ENCODE measurements at places on chromosomes 1 and 21. TPM values are rescaled to one million over a fixed set of nuclear protein-coding genes. Genes with fewer than 3 reads are reported as not detected.
A peak's percentile ranks its signal among the peaks of the same experiment; 100 is the strongest.

DNA sequence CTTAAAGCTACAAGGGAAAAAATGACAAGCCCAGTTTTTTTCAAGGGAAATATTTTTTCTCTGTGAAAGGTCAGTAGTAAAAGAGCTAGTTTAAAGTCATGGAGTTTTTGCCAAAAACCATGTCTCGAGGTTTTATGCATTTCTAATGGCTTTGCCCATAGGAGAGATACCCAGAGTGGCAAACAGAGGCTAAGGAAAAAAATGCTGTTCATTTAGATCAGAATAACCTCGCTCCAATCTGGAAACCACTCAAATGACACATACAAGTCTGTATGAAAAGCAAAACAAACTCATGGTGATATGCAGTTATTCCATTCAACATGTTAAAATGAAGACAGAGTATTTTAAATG is 36.9 kb upstream of the EDEM3 start:
- no peaks in the 10 kb centered on the region for H3K27me3 ChIP-seq
- H3K4me1 ChIP-seq, result peaks cover 2% of the 10 kb centered on the region
- H3K4me3 ChIP-seq, result no peak overlapping the region
- no peak for DNase-seq
- H3K27ac ChIP-seq, result no peak overlapping the region

- no peaks in the 10 kb centered on the region for H3K36me3 ChIP-seq
- peaks cover 15% of the 10 kb centered on the region for H3K27me3 ChIP-seq
- DNase-seq, result no peak
- no peak overlapping the region for H3K27ac ChIP-seq
- no peaks in the 10 kb centered on the region for H3K4me1 ChIP-seq
These were observed 109.4 kb downstream of the NAV1 start for GRCh38 chr1:201648066-201648906.

- no peak for DNase-seq
- H3K27ac ChIP-seq, result no peak overlapping the region
- H3K36me3 ChIP-seq, result peaks cover 58% of the 10 kb centered on the region
- no peaks in the 10 kb centered on the region for H3K4me1 ChIP-seq
These were observed 9.2 kb downstream of the SFT2D2 start for GRCh38 chr1:168234846-168235547.

UBE2U gene
- total RNA-seq, result not detected

DNA sequence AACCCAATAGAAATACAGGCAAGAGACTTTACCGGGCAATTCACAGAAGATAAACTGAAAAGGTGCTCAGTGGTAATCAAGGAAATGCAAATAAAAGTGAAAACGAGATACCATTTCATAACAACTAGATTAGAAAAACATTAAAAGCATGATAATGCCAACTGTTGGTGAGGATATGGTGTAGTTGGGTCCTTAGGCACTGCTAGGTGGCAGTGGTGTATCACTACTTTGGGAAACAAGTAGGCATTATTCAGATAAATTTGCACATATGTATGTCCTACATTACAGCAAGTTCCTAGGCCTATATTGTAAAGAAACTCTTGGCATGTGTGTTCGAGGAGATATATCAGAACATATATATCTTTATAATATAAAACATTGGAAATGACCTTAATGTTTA is 31.0 kb downstream of the AZIN2 start:
- no peak overlapping the region for H3K4me3 ChIP-seq
- H3K36me3 ChIP-seq, result no peaks in the 10 kb centered on the region
- H3K27me3 ChIP-seq, result no peaks in the 10 kb centered on the region
- H3K27ac ChIP-seq, result no peak overlapping the region
- DNase-seq, result no peak
- no peaks in the 10 kb centered on the region for H3K4me1 ChIP-seq

KRTAP7-1 gene
- not detected for total RNA-seq

GRCh38 chr1:246698466-246699094 is 25.6 kb upstream of the SCCPDH start:
- H3K4me1 ChIP-seq, result peaks cover 4% of the 10 kb centered on the region
- 0 out of 2 replicates have a peak overlapping the region, but pooled peaks have one; percentile 13 for H3K4me3 ChIP-seq
- H3K27ac ChIP-seq, result peak overlapping the region; percentile 50
- no peak for DNase-seq
- H3K36me3 ChIP-seq, result no peaks in the 10 kb centered on the region

- no peaks in the 10 kb centered on the region for H3K27me3 ChIP-seq
- H3K4me1 ChIP-seq, result peaks cover 21% of the 10 kb centered on the region
- no peaks in the 10 kb centered on the region for H3K36me3 ChIP-seq
- DNase-seq, result peak; percentile 98
These were observed 15.9 kb upstream of the IFNAR1 start for GRCh38 chr21:33308586-33309490.

LCE3D gene
- total RNA-seq, result not detected

DNA sequence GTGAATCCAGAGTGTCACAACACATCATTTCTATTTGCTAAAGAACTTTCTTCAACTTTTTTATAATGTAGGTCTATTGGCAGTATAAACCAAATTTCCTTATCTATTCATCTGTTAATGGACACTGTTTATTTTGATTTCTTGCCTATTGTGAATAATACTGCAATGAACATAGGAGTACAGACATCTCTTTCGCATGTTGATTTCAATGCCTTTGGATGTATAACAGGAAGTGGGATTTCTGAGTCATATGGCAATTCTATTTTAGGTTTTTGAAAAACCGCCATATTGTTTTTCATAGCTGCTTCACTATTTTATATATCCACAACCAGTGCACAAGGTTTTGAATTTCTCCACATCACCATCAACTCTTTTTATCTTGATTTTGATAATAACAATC is 198.7 kb downstream of the KCNT2 start:
- no peaks in the 10 kb centered on the region for H3K36me3 ChIP-seq
- H3K27me3 ChIP-seq, result no peaks in the 10 kb centered on the region
- H3K27ac ChIP-seq, result no peak overlapping the region
- no peak for DNase-seq

RGS4 gene
- total RNA-seq, result not detected

GRCh38 chr1:220884109-220884980 is 5.1 kb downstream of the HLX start:
- H3K4me1 ChIP-seq, result peaks cover 5% of the 10 kb centered on the region
- no peak for DNase-seq
- H3K36me3 ChIP-seq, result no peaks in the 10 kb centered on the region
- peaks cover 3% of the 10 kb centered on the region for H3K27me3 ChIP-seq
- no peak overlapping the region for H3K27ac ChIP-seq

- no peaks in the 10 kb centered on the region for H3K36me3 ChIP-seq
- H3K4me3 ChIP-seq, result no peak overlapping the region
- peaks cover 2% of the 10 kb centered on the region for H3K27me3 ChIP-seq
- peaks cover 17% of the 10 kb centered on the region for H3K4me1 ChIP-seq
- no peak for DNase-seq
- no peak overlapping the region for H3K27ac ChIP-seq
These were observed 23.4 kb downstream of the SPSB1 start for GRCh38 chr1:9316080-9316444.

PKNOX1 gene
- total RNA-seq, result 13.3 TPM

DNA sequence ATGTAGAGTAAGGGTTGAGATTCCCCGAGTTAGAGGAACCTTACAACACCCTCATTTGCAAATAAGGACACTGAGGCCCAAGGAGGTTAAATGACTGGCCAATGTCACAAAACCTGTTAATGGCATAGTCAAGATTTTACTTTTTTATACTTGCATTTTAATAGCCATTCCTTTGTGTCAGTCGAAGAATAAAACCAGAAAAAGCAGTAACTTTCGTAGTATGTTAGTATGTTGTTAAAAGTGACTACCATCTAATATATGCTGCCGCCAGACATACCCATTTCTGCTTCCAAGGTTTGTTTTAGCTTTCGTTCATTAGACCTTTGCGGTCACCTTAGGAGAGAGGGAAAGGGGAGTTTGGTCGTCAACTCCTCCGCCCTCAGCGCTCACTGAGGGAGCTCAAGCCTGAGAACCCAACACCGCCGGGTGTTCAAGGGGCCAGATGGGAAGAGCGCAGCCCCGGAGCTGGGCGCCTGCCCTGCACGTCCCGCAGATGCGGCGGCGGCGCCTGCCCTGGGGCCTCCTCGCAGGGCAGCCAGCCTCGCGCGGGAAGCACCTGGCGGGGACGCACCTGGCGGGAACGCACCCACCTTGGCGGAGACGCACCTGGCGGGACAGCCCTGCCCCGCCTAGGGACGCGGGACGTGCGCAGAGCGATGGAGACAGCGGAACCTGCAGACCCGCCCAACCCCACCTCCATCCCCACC is 466 bp downstream of the VPS26C start:
- H3K27ac ChIP-seq, result peak overlapping the region; percentile 80
- H3K27me3 ChIP-seq, result no peaks in the 10 kb centered on the region
- peak overlapping the region; percentile 84 for H3K4me3 ChIP-seq

SERTAD4 gene
- total RNA-seq, result not detected

DNA sequence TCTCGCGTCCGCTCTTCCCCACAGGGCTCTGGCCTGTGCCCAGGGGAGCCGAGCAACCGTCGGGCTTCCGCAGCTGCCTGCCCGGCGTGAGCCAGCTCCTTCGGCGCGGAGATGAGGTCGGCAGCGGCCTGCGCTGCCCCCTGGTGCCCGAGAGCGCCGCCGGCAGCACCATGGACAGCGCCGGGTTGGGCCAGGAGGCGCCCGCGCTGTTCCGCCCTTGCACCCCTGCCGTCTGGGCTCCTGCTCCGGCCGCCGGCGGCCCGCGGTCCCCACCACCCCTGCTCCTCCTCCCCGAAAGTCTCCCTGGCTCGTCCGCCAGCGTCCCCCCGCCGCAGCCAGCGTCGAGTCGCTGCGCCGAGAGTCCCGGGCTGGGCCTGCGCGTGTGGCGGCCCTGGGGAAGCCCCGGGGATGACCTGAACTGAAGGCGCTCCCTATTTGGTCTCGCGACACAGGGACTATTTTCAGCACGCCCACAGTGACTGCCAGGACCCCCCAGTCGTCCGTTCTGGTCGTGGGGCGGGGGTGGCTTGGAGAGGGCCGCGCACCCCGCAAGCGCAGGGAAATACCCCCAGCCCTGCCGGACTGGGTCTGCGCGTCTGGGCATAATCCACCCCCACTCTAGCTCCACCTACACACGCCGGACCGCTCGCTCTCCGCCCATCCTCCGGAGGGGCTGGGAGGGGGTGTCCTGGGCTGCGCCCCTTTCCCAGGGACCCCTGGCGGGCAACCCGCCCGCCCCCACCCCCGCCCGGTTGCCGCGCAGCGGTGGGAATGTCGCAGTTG is 1.3 kb downstream of the HES3 start:
- H3K36me3 ChIP-seq, result no peaks in the 10 kb centered on the region
- no peak for DNase-seq
- peak overlapping the region; percentile 41 for H3K4me3 ChIP-seq
- no peak overlapping the region for H3K27ac ChIP-seq
- H3K4me1 ChIP-seq, result peaks cover 5% of the 10 kb centered on the region

DNA sequence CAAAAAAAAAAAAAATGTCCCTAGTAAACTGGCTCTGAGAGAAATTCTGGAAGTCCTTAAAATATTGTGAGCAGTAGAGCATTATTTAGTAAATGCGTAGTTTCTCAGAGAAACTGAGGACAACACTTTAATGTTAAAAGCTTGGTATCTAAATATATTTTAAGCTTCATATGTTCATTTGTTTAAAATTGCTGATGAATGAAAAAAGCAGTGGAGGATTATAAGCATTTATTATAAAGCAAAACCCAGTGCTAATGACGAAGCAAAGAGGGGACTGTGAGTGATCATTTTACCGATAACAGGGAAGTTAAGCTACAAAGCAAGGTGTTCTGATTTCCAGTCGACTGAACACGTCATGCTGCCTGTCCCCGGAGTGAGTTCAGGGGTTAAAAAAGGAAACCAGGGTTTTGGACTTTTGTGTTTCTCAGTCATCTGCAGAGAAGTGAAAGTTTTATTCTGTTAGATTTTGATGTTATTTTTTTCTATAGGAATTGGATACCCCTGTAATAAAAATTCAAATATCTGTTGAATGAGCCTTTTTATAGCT is 64.5 kb upstream of the SCCPDH start:
- no peaks in the 10 kb centered on the region for H3K27me3 ChIP-seq
- H3K4me1 ChIP-seq, result peaks cover 3% of the 10 kb centered on the region
- no peaks in the 10 kb centered on the region for H3K36me3 ChIP-seq

GRCh38 chr1:74729741-74730478 is 2.9 kb downstream of the CRYZ start:
- DNase-seq, result no peak
- peaks cover 2% of the 10 kb centered on the region for H3K36me3 ChIP-seq
- H3K4me1 ChIP-seq, result peaks cover 10% of the 10 kb centered on the region
- H3K27me3 ChIP-seq, result no peaks in the 10 kb centered on the region
- H3K4me3 ChIP-seq, result peak overlapping the region; percentile 81

DNA sequence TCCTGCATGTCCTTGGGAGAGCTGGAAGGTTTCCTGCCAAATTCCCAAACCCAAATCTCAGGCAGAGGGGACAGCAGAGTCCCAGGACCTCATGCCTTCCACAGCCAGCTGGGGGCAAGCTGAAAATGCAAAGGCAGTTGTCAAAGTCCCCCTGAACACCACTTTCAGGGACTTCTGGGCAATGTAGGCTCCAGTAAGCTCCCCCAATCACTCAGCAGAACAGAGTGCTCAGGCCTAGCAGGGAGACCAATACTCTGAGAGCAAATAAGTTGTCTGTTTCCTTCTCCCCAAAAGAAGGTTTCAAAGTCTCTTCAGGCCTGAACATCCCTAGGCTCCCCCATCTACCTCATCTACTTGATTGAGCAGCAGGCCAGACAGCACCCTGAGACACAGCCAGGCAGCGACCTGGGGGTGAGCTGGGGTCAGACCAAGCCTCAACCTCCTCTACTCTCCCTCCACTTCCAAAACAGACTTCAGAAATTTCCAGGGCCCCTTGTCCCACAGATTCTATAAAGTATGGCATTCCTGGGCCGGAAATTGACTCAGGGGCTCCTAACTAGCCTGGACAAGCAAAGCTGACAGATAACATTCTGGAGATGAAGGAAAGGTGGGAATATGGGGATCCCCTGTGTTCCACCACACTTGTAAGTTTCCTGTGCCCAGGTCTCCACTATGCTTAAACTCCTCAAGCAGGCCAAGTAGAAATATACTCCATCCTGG is 1.9 kb downstream of the SLC9A1 start:
- DNase-seq, result no peak
- H3K4me3 ChIP-seq, result peak overlapping the region; percentile 82
- no peaks in the 10 kb centered on the region for H3K36me3 ChIP-seq
- no peaks in the 10 kb centered on the region for H3K27me3 ChIP-seq
- H3K27ac ChIP-seq, result peak overlapping the region; percentile 13

ANKRD35 gene
- 0.08 TPM for total RNA-seq

TNNT2 gene
- total RNA-seq, result not detected

- no peaks in the 10 kb centered on the region for H3K36me3 ChIP-seq
- H3K4me3 ChIP-seq, result no peak overlapping the region
- H3K27me3 ChIP-seq, result no peaks in the 10 kb centered on the region
- no peaks in the 10 kb centered on the region for H3K4me1 ChIP-seq
- DNase-seq, result no peak
- no peak overlapping the region for H3K27ac ChIP-seq
These were observed 95.5 kb downstream of the NEGR1 start for GRCh38 chr1:72186733-72187307.

SRGAP2B gene
- 8.9 TPM for total RNA-seq

- no peak overlapping the region for H3K27ac ChIP-seq
- no peak for DNase-seq
- no peaks in the 10 kb centered on the region for H3K4me1 ChIP-seq
- no peaks in the 10 kb centered on the region for H3K27me3 ChIP-seq
These were observed 39.5 kb downstream of the IRF2BP2 start for GRCh38 chr1:234570329-234571120.
